Heart right ventricle (tissue), 16 donors: ENCODE measurements at places on chromosomes 7 and 10. TPM values are rescaled to one million over a fixed set of nuclear protein-coding genes. Genes with fewer than 3 reads are reported as not detected.

- no peak overlapping the region for H3K27ac ChIP-seq
- no peaks in the 10 kb centered on the region for H3K4me1 ChIP-seq
- no peak overlapping the region for H3K4me3 ChIP-seq
- no peaks in the 10 kb centered on the region for H3K36me3 ChIP-seq
- peaks cover 28% of the 10 kb centered on the region for H3K27me3 ChIP-seq
Observed at GRCh38 chr10:6601246-6601805, 21.2 kb upstream of the PRKCQ start.

GRCh38 chr10:3729397-3729976, 55.5 kb downstream of the KLF6 start:
- no peak for DNase-seq
- H3K36me3 ChIP-seq, result no peaks in the 10 kb centered on the region
- no peaks in the 10 kb centered on the region for H3K4me1 ChIP-seq
- H3K27me3 ChIP-seq, result no peaks in the 10 kb centered on the region

DNA sequence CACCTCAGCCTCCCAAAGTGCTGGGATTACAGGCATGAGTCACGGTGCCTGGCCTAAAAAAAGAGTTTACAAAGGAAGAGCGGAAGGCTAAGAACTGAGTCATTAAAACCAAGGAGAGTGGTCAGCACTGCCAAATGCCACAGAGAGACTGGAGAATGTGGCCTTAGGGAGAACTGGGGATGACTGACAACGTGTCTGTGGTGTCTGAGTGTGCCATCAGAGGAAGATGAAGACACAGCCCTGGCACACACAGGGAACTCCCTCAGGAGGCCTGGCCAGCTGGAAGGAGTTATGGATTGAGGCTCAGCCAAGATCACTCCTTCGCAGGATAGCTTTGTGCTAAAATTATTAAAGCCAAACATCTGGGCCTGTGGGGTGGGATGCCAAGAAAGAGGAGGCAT, 3.9 kb upstream of the INA start:
- no peak for DNase-seq
- no peaks in the 10 kb centered on the region for H3K36me3 ChIP-seq
- peaks cover 6% of the 10 kb centered on the region for H3K4me1 ChIP-seq
- peaks cover 51% of the 10 kb centered on the region for H3K27me3 ChIP-seq
- no peak overlapping the region for H3K27ac ChIP-seq

- no peak overlapping the region for H3K27ac ChIP-seq
- H3K36me3 ChIP-seq, result no peaks in the 10 kb centered on the region
- H3K4me1 ChIP-seq, result no peaks in the 10 kb centered on the region
- H3K27me3 ChIP-seq, result no peaks in the 10 kb centered on the region
- no peak overlapping the region for H3K4me3 ChIP-seq
Observed at GRCh38 chr10:18104223-18104872, 35.9 kb upstream of the CACNB2 start.

- DNase-seq, result no peak
- no peak overlapping the region for H3K27ac ChIP-seq
- H3K27me3 ChIP-seq, result no peaks in the 10 kb centered on the region
Observed at GRCh38 chr7:99034932-99035722, 108.8 kb downstream of the SMURF1 start.

DNA sequence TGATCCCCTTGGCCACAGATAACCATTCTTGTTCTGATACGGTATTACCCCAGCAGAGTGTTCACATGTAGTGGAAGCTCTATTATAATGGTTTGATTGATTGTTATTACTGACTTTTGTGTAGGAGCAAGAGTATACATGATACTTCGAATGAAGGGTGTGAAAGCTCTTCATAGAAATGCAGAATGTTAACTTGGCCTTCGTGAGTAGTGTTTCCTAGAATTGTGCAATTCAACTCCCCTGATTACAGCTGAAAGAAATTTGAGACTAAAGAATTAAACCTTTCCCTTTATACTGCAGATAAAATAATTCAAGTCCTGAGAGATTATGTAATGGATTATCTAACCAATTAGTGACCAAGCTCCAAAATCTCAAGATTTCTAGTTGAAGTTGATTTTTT, 38.2 kb downstream of the MKLN1 start:
- no peak for DNase-seq
- H3K4me1 ChIP-seq, result peaks cover 31% of the 10 kb centered on the region
- H3K36me3 ChIP-seq, result no peaks in the 10 kb centered on the region
- H3K27me3 ChIP-seq, result no peaks in the 10 kb centered on the region
- H3K4me3 ChIP-seq, result no peak overlapping the region

DNA sequence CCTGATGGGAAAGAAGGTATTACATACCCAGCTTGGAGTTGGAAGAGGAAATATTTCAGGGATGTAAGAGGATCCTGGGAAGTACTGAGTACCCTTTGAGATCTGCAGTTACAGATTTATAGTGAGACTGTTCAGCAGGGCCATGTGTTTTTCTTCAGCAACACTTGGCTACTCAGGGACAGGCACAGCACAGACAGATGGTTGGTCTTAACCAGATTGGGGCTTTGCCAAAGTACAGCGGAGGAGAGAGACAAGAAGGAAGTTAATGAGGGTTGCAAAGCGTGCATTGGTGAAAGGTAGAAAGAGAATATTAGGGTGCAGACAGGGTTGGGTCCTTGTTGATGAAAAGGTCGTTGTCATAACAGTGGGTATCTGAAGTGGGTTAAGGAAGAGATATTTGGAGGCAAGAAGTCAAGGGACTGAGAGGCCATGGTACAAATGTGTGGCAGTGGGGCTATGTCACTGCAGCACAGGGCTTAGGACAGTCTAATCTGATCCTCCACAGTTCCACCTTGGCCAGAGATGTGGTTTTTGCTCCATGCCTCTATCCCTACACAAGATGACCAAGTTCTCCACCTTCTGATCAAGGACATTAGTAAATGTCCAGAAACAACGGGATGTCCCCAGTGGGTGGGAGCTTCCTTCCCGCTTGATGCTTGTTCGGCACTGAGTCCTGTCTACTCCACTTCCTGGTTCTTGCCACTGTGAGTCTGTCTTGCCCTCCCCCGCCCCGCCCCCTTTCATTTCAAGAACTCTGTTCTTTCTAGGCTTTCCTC, 18.9 kb upstream of the DNAJC1 start:
- H3K36me3 ChIP-seq, result no peaks in the 10 kb centered on the region
- peaks cover 18% of the 10 kb centered on the region for H3K4me1 ChIP-seq
- H3K27ac ChIP-seq, result peak overlapping the region; percentile 18
- peak; percentile 81 for DNase-seq

DNA sequence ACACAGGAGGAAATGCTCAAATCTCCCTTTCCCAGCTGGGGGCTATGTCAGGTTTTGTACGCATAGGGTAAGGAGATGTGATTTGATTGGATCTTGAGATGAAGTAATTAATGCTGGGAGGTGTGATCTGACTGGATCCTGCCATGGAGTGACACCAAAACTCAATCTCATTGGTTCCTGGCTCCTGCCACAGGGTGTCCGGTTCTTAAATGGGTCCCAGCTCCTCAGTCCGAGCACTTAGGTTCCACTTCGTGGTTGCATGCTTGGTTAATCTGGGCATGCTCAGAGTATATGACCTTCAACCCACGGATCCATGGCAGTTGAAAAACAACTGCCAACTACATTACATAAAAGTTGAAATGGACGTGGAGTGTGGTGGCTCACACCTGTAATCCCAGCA, 3.1 kb upstream of the ZNF12 start:
- no peaks in the 10 kb centered on the region for H3K4me1 ChIP-seq
- peaks cover 4% of the 10 kb centered on the region for H3K36me3 ChIP-seq
- H3K27ac ChIP-seq, result no peak overlapping the region
- DNase-seq, result no peak

- no peak for DNase-seq
- no peak overlapping the region for H3K4me3 ChIP-seq
- no peak overlapping the region for H3K27ac ChIP-seq
Observed at GRCh38 chr7:41612798-41613197, 90.1 kb downstream of the INHBA start.

DNA sequence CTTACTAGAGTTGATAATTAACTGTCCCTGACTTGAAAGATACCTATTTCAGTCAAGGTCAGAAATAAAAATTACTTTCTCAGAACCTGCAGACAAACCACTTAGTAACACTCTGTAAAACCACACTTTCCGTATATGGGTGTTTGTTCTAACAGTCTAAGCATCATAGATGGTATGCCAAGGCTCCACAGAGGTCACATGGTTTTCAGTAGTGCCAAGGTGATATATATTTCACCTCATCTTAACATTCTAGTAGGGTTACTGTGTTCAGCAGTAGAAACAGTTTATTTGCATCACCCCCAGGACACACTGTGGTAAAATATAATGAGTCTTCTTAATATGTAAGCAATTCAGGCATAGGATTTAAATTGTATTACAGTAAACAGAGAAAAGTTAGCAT, 61.5 kb downstream of the KCND2 start:
- no peaks in the 10 kb centered on the region for H3K27me3 ChIP-seq
- no peak overlapping the region for H3K4me3 ChIP-seq
- DNase-seq, result no peak
- no peaks in the 10 kb centered on the region for H3K4me1 ChIP-seq

Gene SLC13A1
- total RNA-seq, result not detected

Gene ANKRD61
- total RNA-seq, result not detected

Gene MYH16
- total RNA-seq, result not detected

Gene C7orf33
- total RNA-seq, result not detected

Gene DLD
- 257 TPM for total RNA-seq

Gene SEPHS1
- 31.1 TPM for total RNA-seq

Gene PIK3CG
- 2.0 TPM for total RNA-seq

Gene SRRT
- total RNA-seq, result 38.4 TPM

Gene CTBP2
- 28.9 TPM for total RNA-seq

Gene TFPI2
- total RNA-seq, result 1.1 TPM

Gene GARS1
- total RNA-seq, result 50.4 TPM

Gene SNX10
- 1.0 TPM for total RNA-seq
